Amygdala (tissue), 56 donors: ENCODE measurements at places on chromosomes 3 and 15.

DNA sequence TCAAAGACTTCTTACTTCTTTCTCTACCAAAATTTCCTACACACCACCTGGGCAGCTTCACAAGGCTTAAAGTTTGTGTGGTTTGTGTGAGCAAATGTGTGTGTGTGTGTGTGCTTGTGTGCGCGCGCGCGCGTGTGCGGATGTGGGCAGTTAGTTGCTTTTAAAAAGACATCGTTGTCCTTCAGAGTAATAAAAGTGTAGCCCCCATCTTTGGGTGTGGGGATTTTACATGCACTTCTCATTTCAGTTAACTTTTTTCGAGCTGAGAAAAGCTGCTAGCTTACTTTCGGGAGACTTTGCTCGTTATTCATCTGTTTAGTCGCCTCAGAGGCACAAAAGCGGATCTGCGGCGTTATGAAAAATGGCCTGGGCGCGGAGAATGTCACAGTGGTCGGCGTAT, 36.0 kb downstream of the ZIC4 start:
- DNase-seq = no peak

- no peak for DNase-seq
Observed at GRCh38 chr3:176896640-176897039, 300.6 kb downstream of the TBL1XR1 start.

DNA sequence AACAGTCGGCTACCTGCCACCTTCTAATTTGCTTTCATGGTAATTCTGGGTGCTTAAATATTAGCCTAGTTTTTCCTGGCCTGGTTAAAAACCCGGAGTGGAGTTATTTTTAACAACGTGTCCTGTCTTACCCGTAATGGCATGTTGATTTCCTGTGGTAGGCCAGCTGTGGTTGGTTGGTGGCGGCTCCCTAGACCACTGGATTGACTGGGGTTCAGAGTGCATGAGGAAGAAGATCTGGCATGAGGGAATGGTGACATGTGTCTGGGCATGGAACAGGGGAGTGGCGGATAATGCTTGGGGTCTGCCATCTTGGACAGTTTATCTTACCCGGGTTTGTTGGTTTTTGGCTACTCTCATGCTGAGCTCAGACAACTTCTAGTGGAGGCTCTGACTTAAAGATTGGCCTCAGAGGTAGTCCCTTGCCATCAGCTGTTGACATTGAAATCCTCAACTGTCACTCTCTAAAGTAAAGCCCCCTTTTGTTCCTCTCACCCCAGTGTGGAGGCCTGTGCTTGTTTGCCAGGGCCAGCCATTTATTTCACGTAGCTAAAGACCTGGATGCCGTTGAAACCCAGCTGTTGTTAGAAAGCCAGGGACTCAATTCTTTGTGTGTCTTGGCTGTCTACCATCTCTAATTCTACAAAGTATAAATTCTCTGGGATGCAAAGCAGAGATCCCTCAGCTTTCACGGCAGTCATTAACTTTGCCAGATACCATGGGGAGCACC, 81.6 kb downstream of the DNASE1L3 start:
- no peak for DNase-seq

DNA sequence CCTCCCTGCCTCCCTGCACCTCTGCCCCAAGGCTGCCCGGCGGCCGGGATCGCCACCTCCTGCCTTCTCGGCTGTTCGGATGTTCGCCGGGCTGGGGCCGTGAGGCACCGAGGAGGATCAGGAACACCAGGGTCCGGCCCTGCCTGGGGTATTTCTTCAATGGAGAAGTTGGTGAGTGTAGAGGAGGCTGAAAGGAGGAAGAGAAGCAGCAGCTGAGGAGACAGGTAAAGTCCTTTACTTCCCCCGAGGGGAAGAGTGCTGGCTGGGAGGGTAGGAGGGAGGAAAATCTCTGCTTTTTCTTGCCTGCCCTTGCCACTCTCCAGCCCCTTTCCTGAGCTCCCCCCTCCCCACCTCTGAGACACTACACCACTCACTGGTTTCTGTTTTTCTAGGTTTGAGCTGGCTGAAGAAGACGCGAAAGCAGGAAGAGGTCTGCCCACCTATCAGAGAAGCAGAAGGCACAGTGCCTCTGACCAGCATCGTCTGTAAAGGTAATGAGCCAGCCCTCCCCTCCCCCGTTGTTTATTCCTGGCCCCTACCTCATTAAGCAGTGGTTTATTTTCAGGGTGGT, 519 bp downstream of the ASB7 start:
- DNase-seq = no peak

DNA sequence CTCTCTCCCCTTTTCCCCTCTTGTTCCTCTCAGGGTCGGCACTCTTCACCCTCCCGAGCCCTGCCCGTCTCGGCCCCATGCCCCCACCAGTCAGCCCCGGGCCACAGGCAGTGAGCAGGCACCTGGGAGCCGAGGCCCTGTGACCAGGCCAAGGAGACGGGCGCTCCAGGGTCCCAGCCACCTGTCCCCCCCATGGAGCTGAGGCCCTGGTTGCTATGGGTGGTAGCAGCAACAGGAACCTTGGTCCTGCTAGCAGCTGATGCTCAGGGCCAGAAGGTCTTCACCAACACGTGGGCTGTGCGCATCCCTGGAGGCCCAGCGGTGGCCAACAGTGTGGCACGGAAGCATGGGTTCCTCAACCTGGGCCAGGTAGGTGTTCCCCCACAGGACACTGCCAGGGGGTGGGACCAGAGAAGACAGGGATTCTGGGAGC, 7.2 kb downstream of the FURIN start:
- no peak for DNase-seq

DNA sequence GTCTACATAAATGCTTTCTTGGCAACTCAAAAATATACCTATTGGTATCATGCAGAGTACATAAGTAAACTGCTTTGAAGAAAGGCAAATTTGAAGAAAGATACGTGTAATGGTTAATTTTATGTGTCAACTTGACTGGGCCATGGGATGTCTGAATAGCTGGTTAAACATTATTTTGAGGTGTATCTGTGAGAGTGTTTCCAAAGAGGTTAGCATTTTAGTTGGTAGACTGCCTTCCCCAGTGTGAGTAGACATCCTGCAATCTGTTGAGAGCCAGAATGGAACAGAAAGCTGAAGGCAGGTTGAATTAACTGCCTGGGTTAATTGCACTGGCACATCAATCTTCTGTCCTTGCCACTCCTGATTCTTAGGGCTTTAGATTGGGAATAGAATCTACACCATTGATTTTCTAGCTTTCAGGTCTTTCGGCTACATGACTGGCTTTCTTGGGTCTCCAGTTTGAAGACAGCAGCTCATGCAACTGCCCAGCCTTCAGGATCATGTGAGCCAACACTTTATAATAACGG, 98.3 kb downstream of the CMSS1 start:
- no peak for DNase-seq

DNA sequence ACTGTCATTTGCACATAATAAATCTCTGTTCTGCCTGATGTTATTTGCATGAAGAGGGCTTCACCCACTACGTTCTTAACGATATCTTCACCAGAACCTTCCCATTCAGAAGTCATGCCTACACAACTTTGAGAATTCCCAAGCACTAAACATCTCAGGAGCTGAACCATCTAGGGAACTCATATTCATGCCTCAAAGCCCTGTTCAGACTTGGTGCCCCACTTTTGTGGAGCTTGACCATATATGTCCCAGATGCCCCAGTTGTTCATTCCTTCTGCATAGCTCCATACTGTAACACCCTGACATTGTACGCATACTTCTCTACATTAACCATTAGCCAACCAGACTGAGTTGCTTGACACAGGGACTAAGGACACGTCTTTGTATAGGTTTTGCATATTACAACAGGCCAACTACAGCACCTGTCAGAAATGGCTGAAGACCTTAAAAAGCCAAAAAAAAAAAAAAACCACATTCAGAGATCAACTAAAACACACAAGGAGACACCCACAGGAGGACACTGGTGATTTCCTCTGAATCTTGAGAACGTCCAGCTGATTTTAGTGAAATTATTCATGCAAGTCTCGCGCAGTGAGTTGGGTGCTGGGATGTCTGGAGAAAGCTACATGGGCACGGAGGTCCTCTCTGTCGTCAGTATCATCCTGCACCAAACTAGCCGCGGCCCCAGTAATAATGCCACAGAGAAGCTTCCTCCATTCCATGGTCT, 141.4 kb downstream of the FOXP1 start:
- DNase-seq = no peak

DNA sequence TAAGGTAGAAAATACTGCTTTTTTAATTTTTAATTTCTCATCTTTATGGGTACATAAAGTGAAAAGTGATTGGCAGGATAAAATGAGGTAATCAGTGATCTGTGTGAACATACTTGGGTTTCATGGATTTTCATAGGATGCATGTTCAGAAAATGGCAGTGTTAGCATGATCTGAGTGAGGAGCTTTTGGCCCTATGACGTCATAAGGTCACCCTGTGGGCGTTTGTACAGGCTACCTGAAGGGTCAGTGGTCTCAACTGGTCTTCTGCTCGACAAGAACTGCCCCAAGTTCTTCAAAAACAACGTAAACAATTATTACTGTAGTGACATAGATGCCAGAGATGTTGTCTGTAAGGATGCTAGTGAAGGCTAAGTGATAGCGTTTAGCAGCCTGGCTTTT, 124.5 kb upstream of the OSTN start:
- DNase-seq = no peak

GRCh38 chr3:32438596-32439344, 47.1 kb downstream of the CMTM7 start:
- DNase-seq = no peak

GRCh38 chr15:64864068-64864467, 22.4 kb downstream of the PLEKHO2 start:
- DNase-seq = no peak

- no peak for DNase-seq
Observed at GRCh38 chr15:55277116-55277564, 12.5 kb downstream of the RAB27A start.

DNA sequence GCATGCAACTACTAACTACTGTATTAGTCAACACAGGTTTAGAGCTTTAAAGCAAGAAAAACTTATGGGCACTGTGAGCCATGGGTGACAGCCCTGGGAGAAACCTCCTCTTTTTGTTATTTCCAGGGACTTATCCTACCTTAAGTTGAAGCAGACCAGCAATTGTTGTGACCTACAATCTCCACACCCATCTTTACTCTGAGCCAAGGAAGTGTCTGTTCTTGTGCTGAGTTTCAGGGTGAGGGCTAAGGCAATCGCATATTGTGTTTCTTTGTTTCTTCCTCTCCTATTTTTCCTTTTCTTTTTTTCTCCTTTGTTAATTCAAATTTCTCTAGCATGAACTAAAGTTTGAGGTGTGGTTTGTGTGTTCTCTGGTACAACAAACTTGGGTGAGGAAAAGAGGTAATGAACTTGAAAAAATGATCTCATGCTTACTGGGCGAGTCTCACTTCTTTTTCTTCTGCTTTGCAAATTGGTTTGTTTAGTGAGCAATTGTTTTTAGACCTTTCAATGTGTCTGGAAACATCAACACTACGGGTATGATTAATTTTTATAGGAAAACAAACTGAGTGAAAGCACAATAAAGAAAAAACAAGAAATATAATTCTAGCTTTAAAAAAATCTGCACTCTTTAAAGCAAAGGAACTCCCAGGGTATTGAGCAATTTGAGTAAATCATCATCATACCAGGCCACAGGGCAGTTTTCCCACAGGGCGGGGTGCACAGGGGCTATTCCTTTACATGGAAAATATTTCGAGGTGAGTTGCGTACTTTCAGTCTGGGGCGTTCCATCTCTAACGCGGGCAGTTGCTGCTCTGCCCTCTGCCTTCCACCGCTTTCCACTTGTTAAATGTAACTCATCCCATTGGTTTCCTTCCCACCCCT, 2.7 kb downstream of the UPK1B start:
- DNase-seq = no peak

DNA sequence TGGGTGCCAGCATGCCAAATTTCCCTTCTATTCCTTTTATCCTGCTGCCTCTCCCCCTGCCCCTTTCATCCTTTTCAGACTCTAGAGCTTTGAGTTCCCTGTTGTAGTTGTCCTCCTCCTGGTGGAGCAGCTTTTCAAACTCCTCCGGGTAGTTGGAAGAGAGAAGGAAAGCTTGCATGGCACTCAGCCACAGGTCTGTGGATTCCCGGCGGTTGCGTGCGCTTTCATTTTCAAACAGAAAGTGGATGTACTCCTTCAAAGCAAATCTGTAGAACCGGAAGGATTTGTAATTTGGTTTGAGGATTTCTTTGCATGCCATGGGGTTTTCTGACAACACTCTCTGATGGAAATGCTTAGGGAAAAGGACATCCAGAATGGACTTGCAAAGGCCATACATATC, 68.1 kb upstream of the DCLK3 start:
- DNase-seq = no peak

DNA sequence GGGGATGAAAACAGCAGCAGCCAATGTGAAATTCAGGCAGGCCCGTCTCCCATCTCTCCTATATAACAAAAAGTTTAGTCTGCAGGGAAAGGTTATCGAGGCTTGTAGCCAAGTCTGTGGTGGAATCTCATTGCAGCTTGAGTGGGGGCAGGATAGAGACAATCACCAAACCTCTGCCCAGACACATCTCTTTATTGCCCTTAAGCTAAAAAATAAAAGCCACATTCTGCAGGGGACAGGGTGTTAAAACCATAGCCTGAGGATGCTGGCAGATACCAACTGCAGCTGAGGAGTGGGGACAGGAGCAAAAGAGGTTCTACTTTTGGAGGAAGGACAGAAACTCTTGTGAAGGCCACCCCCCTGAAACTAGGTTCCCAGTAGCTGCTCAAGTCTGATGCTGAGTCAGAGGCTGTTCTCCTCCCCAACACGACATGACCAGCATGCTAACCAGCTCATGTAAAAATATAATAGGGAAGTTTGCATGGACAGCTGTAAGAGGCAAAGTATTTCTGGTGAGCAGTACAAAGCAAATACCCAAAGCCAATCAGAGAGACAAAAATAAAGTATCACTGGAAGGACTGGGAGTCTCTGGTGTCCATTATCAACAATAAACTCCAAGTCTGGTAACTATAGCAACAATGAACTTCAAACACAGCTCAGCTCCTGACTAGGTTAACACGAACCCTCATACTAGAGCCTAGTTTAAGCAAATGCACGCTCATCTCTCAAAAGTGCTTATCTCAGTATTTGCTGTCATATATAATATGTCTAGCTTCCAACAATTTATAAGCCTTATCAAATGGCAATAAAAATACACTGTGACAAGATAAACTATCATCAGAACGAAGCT, 362.2 kb upstream of the SLCO3A1 start:
- DNase-seq = no peak

DNA sequence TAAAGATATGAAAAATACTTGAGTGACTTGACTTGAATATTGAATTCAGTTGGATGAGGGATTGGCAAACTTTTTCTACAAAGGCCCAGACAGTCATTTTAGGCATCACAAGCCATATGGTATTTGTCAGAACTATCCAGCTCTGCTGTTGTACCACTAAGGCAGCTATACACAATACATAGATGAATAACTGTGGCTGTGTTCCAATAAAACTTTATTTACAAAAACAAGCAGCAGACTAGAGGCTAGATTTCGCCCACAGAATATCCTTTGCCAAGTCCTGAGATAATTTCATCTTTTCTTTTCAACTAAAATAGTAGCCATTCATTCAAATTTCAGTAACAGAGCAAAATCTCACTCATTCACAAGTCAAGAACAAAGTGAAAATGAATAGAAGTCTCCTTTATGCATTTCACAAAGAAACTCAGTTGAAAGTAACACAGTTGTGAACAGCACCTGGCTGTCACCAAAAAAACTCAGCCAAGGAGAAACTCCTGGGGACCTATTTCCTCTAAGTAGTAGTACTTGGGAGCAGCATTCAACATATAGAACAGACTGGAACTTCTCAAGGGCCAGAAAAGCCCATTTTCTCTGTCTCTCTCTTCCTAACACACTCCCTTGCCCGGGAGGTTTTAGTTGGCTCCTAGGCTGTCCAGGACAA, 56.3 kb downstream of the OSBPL10 start:
- no peak for DNase-seq

- no peak for DNase-seq
Observed at GRCh38 chr3:159757341-159758060, 231.1 kb upstream of the IL12A start.

GRCh38 chr3:190568036-190568435, 54.2 kb downstream of the IL1RAP start:
- DNase-seq = no peak
